ENCODE measurements at places on chromosomes 6 and 20.
A peak's percentile ranks its signal among the peaks of the same experiment; 100 is the strongest.

DNA sequence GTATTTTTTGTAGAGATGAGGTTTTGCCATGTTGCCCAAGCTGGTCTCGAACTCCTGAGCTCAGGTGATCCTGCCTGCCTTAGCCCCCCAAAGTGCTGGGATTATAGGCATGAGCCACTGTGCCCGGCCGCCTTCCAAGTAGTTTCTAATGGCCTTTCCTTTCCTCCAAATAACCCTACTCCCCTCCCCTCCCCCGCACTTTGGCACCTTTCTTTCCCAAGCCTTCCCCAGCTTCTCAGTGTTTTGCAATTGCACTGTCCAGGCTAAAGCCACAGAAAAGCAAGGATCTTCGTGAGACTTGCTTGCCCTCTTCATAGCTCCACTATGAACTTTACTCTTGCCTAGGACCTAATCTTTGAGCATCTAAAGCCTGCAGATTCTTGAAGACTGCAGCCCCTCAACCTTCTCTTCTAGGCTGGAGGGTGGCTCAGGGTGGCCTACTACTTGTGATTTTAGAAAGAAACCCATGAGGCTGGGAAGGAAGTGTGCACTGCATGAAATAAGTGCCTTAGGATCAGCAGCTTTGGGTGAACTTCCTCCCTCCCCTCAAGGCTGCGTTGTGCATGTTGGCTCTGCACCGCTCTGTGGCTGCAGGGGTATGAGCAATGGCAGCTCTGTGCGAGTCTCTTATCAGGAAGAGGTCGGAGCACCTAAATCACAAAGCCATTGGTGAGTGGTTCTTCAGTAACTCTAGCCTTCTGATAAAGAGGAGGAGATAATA lies 152.4 kb upstream of the SNX9 start:
- DNase-seq = no peak
- H3K27ac ChIP-seq = no peak overlapping the region
- H3K27me3 ChIP-seq = no peaks in the 10 kb centered on the region
- no peak overlapping the region for H3K4me3 ChIP-seq
- H3K36me3 ChIP-seq = no peaks in the 10 kb centered on the region
- H3K4me1 ChIP-seq = peaks cover 10% of the 10 kb centered on the region

DNA sequence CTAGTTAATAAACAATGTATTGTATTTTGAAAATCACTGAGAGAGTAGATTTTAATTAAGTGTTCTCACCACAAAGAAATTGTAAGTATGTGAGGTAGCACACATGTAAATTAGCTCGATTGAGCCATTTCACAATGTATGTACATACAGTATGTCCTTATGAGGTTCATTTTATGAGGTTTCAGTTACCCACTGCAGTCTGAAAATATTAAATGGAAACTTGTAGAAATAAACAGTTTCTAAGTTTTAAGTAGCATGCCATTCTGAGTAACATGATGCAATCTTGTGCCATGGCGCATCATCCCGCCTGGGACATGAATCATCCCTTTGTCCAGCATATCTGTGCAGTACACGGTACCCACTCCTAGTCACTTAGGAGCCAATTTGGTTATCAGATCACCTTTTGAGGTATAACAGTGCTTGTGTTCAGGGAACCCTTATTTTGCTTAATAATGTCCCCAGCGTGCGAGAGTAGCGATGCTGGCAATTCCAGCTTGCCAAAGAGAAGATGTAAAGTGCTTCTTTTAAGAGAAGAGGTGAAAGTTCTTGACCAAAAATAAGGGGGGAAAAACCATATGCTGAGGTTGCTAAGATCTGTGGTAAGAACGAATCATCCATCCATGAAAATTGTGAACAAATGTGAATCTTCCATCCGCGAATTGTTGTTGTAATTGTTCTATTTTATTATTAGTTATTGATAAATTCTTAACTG lies 64.7 kb downstream of the KCNS1 start:
- H3K27ac ChIP-seq = peak overlapping the region; percentile 10
- H3K27me3 ChIP-seq = no peaks in the 10 kb centered on the region
- no peak overlapping the region for H3K4me3 ChIP-seq

DNA sequence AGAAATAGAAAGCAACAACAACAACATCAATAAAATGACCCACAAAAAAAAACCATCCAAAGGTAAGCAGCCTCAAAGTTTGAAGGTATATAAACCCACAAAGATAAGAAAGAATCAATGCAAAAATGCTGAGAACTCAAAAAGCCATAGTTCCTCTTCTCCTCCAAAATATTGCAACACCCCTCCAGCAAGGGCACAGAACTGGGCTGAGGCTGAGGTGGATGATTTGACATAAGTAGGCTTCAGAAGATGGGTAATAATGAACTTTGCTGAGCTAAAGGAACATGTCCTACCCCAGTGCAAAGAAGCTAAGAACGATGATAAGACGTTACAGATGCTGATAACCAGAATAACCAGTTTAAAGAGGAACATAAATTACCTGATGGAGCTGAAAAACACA lies 188.8 kb upstream of the BTBD3 start:
- no peak overlapping the region for H3K4me3 ChIP-seq
- no peaks in the 10 kb centered on the region for H3K27me3 ChIP-seq
- no peaks in the 10 kb centered on the region for H3K36me3 ChIP-seq
- H3K27ac ChIP-seq = no peak overlapping the region
- DNase-seq = no peak

DNA sequence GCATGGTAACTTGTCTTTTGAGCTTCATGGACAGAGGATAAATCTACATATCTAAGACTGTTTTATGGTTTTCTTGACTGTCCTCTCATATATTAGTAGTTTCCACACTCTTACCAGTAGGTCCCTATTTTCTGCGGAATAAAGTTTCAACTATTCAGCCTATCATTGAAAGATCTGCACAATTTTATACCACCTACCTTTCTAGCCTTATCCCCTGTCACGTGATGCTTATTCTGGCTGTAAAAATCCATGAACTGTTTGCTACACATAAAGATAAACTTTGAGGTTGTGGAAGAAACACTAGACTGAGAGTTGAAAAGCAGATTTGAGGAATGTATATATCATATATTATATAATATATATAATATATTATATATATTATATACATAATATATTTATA lies 423.8 kb downstream of the TENT5A start:
- no peak overlapping the region for H3K4me3 ChIP-seq
- no peaks in the 10 kb centered on the region for H3K36me3 ChIP-seq
- no peaks in the 10 kb centered on the region for H3K27me3 ChIP-seq
- no peak overlapping the region for H3K27ac ChIP-seq

GRCh38 chr6:21158149-21158548 lies 435.4 kb upstream of the SOX4 start:
- peak overlapping the region; percentile 58 for H3K27ac ChIP-seq
- no peak overlapping the region for H3K4me3 ChIP-seq
- no peaks in the 10 kb centered on the region for H3K27me3 ChIP-seq
- no peaks in the 10 kb centered on the region for H3K36me3 ChIP-seq

GRCh38 chr6:40477246-40478126 lies 109.7 kb downstream of the LRFN2 start:
- no peaks in the 10 kb centered on the region for H3K4me1 ChIP-seq
- no peaks in the 10 kb centered on the region for H3K27me3 ChIP-seq
- no peak overlapping the region for H3K4me3 ChIP-seq

GRCh38 chr6:112281821-112282615 lies 27.7 kb upstream of the LAMA4 start:
- H3K4me3 ChIP-seq = no peak overlapping the region
- no peaks in the 10 kb centered on the region for H3K36me3 ChIP-seq
- no peaks in the 10 kb centered on the region for H3K27me3 ChIP-seq

GRCh38 chr20:39691151-39691862 lies 729.2 kb downstream of the DHX35 start:
- H3K4me1 ChIP-seq = no peaks in the 10 kb centered on the region
- no peaks in the 10 kb centered on the region for H3K27me3 ChIP-seq
- no peak overlapping the region for H3K4me3 ChIP-seq

DNA sequence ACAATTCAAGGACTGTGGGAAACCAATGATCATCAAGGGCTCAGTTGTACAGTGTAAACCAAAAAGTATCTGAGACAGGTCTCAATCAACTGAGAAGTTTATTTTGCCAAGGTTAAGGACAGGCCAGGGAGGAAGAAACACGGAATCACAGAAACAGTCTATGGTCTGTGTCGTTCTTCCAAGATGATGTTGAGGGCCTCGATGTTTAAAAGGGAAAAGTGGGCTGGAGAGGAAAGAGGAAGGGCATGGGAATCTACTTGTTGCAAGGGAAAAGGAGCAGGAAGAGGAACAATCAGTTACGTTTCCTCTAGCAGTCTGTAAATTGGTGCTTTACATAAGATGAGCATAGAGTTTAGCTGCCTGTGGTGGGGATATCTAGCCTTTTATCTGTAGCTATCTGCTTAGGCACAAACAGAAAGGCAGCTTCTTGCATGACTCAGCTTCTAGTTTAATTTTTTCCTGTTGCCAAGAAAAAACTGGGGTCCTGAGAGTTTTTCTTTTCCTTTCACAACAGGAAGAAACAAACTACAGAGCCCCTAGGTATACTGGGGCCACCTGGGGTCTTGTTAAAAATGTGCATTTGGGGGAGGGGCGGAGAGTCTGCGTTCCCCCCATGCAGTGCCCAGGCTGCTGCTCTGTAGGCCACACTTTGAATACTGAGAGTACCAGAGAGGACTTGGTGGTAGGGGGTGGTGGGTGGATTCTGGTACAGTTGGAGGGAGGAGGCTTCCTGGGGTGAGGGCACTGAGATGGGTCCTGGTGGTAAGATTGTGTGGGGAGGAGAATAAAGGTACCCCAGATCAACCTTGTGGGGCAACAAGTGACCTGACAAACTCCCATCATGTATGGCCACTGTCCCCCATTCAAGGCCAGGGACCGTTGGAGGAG lies 35.3 kb upstream of the EZR start:
- H3K27ac ChIP-seq = peak overlapping the region; percentile 60
- no peaks in the 10 kb centered on the region for H3K27me3 ChIP-seq
- peak; percentile 83 for DNase-seq
- no peaks in the 10 kb centered on the region for H3K36me3 ChIP-seq
- peaks cover 25% of the 10 kb centered on the region for H3K4me1 ChIP-seq

- H3K36me3 ChIP-seq = no peaks in the 10 kb centered on the region
- peaks cover 31% of the 10 kb centered on the region for H3K27me3 ChIP-seq
These were observed 5.7 kb upstream of the SLC22A7 start for GRCh38 chr6:43292341-43292740.

- 0 out of 2 replicates have a peak, but pooled peaks cover 4% of the 10 kb centered on the region for H3K36me3 ChIP-seq
- no peaks in the 10 kb centered on the region for H3K4me1 ChIP-seq
- no peaks in the 10 kb centered on the region for H3K27me3 ChIP-seq
- H3K4me3 ChIP-seq = no peak overlapping the region
- H3K27ac ChIP-seq = no peak overlapping the region
- no peak for DNase-seq
These were observed 22.1 kb downstream of the SLC35A1 start for GRCh38 chr6:87494761-87495422.

- H3K27ac ChIP-seq = no peak overlapping the region
- no peaks in the 10 kb centered on the region for H3K36me3 ChIP-seq
- no peak overlapping the region for H3K4me3 ChIP-seq
- no peaks in the 10 kb centered on the region for H3K27me3 ChIP-seq
These were observed 250.5 kb upstream of the AFDN start for GRCh38 chr6:167576050-167576741.

DNA sequence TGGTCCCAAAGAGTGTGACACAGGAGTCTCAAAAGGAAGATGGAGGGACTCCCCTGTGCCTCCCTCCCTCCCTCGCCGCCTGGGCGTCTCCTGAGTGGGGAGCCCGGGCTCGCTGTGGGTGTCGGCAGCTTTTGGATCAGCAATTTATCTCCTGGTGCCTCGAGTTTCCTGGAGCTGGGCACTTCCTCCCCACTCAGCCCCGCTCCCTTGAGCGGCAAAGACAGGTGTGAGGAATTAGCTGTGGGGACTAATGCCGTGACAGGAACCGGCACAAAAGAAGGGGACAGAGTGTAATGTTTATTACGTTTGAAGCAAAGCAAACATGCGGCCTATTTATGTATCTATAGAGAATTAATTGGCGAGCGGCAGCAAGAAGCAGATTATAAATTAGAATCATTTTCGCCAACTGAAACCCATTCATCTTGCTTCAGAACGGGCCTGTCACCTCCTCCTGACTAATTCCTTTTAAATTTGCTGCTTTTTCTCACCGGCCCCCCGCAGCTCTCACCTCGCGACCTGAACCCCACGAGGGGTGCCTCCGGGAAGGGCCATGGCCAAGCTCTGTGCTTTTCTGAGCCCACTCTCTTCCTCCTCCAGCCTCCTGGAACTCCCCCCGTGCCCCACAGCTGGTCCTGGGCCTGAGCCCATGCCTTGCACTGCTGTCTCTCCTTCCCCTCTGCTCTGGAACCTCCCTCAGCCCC lies 8.8 kb upstream of the CDH22 start:
- no peaks in the 10 kb centered on the region for H3K4me1 ChIP-seq
- no peak for DNase-seq
- H3K27me3 ChIP-seq = peaks cover 81% of the 10 kb centered on the region
- H3K36me3 ChIP-seq = no peaks in the 10 kb centered on the region
- H3K4me3 ChIP-seq = no peak overlapping the region

GRCh38 chr6:111743360-111743759 lies 129.9 kb downstream of the FYN start:
- no peaks in the 10 kb centered on the region for H3K27me3 ChIP-seq
- H3K4me3 ChIP-seq = no peak overlapping the region
- no peaks in the 10 kb centered on the region for H3K36me3 ChIP-seq
- DNase-seq = no peak

GRCh38 chr6:131042664-131043063 lies 20.4 kb downstream of the EPB41L2 start:
- H3K27me3 ChIP-seq = no peaks in the 10 kb centered on the region
- H3K27ac ChIP-seq = no peak overlapping the region
- no peaks in the 10 kb centered on the region for H3K36me3 ChIP-seq
- no peak for DNase-seq
- no peak overlapping the region for H3K4me3 ChIP-seq
- H3K4me1 ChIP-seq = peaks cover 14% of the 10 kb centered on the region

DNA sequence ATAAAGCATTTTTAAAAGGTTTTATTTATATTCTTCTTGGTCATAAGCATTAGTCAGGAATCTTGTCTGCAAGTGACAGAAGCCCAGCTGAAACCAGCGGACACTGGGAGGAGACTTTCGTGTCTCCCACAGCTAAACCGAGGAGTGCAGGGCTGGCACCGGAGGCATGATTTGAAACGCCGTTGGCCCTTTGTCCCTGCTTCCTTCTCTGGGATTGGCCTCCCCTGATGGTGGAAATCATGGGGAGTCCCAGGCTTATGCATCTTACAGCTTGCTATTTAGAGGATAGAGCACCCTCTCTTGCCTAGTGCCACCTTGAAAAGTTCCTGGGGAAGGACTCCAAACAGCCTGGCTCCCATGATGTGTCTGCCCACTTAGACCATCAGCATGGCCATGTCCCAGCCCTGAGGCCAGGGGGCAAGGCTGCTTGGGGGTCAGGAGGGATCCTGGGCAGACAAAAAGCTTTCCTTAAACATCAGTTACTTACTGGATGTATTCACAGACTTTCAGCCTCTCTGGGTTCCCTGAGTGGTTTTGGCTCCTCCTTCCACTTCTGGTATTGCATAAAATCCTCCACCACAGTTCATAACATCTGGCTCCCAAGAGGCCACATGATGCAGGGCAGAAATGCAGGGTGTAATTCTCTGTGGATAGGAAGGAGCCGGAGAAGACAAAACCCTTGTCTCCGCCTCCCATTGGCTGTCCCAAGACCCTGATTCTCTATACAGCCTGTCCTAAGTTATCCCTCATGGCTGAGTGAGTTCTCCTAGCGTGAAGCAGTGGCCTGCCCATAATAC lies 49.3 kb upstream of the INSM1 start:
- DNase-seq = no peak
- H3K4me3 ChIP-seq = no peak overlapping the region
- H3K4me1 ChIP-seq = no peaks in the 10 kb centered on the region

- no peak overlapping the region for H3K4me3 ChIP-seq
- no peak for DNase-seq
- no peak overlapping the region for H3K27ac ChIP-seq
- no peaks in the 10 kb centered on the region for H3K36me3 ChIP-seq
- no peaks in the 10 kb centered on the region for H3K4me1 ChIP-seq
- H3K27me3 ChIP-seq = no peaks in the 10 kb centered on the region
These were observed 394.9 kb downstream of the MAFB start for GRCh38 chr20:40294175-40294574.

GRCh38 chr6:35706468-35706867 lies 17.8 kb upstream of the FKBP5 start:
- DNase-seq = peak; percentile 44
- H3K27me3 ChIP-seq = 0 out of 2 replicates have a peak, but pooled peaks cover 2% of the 10 kb centered on the region
- H3K27ac ChIP-seq = no peak overlapping the region
- no peaks in the 10 kb centered on the region for H3K36me3 ChIP-seq
